BE2C (cell line): ENCODE measurements at places on chromosomes 1 and 21.
A peak's percentile ranks its signal among the peaks of the same experiment; 100 is the strongest.

DNA sequence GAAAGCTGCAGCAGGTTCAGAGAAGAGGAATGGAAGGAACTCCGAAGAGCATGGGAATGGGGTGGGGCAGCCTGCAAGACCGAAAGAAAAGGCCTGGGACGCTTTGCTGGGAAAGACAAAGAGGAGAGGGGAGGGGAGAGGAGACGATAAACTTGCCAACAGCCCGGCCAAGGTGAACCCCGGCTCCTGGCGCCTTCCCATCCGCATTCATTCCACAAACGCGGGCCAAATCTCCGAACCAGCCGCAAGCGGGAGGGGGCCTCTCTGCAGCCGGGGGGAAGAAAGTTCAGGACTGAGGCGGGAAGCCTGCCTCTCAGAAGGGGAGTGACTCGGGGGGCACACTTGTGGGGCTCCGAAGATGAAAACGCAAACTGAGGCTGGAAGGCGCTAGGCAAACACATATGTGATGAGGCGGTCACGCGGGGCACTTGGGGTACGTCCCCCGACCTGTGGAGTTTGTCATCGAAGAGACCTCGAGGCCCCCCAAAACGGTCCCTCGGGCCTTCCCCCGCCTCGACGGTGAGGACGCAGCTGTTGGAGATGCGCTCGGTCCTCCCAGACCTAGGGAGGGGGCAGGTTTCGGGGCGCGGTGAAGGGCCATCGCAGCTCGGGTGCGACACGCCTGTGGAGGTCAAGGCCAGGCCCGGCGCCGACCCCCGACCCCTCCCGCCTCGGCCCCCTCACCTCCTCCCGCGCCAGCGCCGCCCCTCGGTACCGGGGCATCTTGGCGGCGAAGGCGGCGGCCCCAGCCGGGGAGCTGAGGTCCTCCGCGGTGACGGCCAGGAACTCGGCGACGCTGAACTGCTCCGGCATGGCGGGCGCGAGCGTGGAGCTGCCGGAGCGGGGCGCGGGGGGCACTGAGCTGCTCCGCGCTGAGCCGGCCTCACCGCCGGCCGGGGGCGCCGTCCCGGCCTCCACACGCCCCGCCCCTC, at the start of gene ASAP3:
TSS of gene ASAP3 (minus strand) at position 859 of the 932 bp plus-strand sequence. CDS start at position 813, 46 bp downstream.
- DNase-seq, result no peak

DNA sequence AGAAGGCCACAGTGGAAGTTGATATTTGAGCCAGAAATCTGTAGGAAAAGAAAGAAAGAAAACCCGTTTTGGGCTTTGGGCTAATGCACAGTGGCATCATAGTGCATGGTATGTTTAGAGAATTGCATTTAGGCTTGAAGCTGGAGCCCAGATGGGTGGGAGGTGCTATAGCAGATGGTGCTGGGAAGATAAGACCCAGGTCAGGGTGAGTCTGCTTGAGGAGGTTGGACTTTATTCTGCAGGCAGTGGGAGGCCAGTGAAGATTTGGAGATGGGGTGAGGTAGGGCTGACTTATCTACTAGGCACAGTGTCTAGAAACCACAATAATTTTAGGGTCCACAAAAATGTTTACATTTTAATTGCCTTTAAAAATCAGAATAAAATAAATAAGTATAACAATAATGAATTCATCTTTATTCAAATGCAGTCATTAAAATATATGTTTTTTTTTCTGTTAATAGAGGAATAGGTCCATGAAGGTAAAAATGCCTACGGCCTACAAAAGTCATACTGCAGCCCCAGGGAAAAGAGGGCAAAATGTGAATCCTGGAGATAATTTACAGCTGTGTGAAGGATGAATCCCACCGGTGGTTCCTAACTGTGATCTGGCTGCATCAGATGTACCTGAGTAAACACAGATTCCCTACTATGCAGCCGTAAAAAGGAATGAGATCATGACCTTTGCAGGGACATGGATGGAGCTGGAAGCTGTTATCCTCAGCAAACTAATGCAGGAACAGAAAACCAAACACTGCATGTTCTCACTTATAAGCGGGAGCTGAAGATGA, 8.7 kb downstream of the DNAJC6 start:
- peak; percentile 24 for DNase-seq

DNA sequence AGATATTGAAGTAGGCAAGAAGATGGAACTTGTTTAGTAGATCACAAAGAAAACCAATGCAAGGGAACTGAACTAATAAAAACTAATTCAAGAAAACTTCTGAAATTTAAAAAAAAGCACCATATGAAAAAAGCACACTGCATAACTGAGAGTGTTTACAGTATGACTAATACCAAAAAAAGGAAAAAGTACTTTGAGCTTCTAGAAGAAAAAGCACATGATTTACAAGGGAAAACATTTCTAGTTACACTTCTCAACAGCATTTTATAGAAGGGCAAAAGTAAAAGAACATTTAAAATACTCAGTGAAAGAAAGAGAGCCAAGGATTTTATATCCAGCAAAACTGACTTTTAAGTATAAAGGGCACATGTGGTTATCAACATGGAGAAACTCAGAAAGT, 233.6 kb downstream of the RPS6KC1 start:
- DNase-seq, result no peak

GRCh38 chr1:26121854-26122773, 10.5 kb downstream of the PDIK1L start:
- no peak for DNase-seq

DNA sequence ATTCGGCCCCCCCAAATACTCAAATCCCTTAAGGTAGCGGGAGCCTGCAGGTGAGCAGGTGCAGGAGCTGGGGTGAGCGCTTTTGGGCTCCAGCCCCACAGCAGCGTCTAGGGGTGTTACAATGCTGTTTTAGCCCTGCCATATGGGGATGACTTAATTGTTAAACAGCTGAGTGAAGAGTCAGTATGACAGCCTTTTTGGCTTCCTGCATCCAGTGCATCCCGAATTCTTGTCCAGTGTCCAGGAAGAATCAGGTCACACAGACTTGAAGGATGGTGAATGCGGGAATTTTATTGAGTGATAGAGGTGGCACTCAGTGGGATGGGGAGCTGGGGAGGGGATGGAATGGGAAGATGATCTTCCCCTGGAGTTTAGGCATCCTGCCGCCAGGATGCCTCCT, 30.4 kb upstream of the HHAT start:
- DNase-seq, result no peak

- DNase-seq, result no peak
Measured at GRCh38 chr1:68973459-68974244, 476.8 kb upstream of the DEPDC1 start.

GRCh38 chr1:116259663-116260062, 113.4 kb upstream of the ATP1A1 start:
- no peak for DNase-seq

DNA sequence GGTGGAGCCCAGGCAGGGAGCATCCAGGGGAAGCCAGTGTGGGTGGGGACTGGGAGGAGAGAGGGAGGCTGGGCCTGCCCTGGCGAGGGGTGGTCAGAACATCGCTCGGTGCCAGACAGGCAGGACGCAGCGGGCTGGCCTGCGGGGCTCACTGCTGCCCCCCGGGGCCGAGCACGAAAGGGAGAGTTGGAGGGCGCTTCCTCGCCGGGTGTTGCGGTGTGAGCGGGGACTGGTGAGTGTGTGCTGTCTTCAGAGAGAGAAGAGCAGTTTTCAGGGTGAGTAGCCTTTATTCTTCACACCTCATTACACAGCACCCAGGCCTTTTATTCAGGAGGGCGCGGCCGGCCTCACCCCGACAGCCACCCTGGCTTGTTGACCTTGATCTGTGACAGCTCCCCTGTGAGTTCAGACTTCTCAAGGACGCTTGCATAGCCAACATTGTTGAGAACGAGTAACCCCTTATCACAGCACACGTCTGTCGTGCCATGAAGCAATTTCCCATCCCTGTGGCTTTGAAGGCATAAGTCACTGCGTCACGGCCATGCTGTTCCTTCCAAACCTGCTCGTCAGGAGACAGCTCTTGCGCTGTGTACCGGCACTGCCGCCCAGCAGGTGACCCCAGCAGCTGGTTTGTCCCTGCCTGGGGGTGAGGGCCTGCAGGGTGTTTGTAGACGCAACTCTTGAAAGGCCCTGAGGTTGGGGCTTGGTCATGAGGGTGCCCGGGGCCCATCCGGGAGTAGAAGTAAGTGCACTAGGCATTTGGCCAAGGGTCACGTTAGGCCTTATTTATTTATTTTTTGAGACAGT, 54.6 kb downstream of the PRKCZ start:
- DNase-seq, result no peak
